CD4-positive, alpha-beta T cell treated with Interferon alpha-2 for 1 hour (primary cell): ENCODE measurements at places on chromosomes 11 and 22.

- DNase-seq: no peak
Observed at GRCh38 chr11:21612326-21612725, 580.6 kb upstream of the ANO5 start.

GRCh38 chr11:120940160-120940848 is 83.6 kb upstream of the TBCEL start:
- no peak for DNase-seq

- no peak for DNase-seq
Observed at GRCh38 chr22:46849101-46849500, 86.7 kb downstream of the TBC1D22A start.

- DNase-seq: no peak
Observed at GRCh38 chr11:19892387-19892786, 179.8 kb downstream of the NAV2 start.

GRCh38 chr11:80562523-80563125 is 1121.8 kb upstream of the TENM4 start:
- DNase-seq: no peak

GRCh38 chr11:99325847-99326246 is 305.1 kb downstream of the CNTN5 start:
- no peak for DNase-seq

- DNase-seq: no peak
Observed at GRCh38 chr11:59154610-59155009, 12.0 kb downstream of the FAM111A start.

DNA sequence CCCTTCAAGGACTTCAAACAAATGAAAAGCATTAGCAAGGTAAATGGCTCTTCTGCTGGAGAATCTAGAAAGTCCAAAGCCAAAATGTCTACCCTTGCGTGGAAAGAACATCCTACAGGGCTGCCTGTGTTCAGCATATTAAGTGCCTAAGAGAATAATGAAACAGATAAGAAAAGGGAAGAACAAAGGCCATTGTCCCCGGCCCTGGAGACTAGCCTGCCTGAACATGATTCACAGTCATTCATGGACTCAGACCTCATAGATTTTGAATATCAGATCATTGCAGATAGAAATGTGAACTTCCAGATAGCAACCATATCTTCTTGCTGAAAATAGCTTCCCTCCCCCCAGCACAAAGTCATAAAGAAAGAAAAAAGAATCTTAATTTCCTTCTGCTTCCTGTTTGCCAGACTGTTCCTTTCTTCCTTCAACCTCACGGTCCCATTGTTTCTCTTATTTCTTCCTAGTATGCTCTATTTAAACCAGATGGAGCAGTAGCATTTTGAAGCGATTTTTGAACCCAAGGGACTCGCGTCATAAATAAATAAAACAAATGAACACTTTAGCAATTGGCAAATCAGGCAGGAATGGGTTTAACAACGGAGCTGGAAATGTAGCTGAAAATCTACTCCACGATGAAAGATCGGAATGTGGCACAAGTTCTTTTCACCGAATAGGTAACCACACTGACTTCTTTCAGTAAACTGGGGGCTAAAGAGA is 408.2 kb upstream of the CCDC90B start:
- no peak for DNase-seq

DNA sequence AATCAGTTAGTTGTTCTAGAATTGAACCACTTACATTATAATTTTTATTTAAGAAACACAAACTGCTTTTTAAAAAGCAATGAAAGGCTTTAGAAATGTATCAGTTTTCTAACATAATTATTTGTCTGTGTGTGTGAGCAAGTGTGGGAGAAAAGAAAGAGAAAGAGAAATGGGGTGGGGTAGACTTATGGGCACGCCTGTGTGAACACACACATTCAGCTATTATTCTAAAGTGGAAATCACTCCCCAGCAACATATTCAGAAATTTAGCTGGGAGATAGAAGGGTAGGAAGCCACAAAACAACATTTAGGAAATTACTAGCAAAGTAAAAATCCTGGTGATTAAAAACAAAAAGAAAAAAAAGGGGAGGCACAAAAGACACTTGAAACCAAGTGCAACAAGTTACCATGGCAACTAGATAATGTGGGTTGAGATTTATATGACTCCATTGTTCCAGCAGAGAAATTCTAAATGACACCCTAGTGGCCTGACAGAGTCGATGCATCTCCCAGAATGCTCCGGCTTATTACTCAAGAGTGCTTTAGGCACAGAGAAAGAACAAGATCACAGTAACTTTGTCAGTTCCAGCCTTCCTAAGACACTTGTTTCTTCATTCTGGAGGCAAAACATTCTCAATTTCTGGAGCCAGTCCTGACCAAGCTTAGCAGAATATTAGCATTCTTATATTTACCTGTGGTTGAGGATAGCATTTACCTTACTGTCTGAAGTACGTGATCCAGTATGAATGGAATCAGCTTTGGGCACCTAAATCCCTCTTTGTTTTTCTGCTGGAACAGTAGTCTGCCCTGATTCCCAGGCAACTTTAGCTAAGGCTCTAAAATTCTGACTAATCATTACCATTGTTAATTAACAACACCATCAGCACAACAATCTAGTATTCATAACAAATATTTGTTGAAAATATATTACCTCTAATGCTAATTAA is 444.4 kb downstream of the DLG2 start:
- DNase-seq: no peak

DNA sequence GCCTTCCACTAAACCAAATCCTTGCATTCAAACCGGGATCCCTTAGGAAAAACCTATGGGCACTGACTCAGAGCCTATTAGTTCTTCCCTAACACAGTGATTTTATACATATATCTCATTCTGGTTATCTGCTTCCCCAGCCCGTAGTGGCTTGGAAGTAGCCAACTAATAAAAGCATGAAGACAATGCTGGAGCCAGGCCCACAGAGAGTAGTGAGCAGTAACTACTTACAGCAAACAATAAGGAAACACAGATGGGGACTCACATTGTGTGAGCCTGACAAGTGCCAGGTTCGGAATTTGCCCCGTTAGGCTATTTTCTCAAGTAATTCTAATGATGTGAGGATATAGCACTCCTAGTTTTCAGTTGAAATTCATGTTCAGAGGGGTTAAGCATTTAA is 83.3 kb upstream of the OR5AK2 start:
- no peak for DNase-seq

DNA sequence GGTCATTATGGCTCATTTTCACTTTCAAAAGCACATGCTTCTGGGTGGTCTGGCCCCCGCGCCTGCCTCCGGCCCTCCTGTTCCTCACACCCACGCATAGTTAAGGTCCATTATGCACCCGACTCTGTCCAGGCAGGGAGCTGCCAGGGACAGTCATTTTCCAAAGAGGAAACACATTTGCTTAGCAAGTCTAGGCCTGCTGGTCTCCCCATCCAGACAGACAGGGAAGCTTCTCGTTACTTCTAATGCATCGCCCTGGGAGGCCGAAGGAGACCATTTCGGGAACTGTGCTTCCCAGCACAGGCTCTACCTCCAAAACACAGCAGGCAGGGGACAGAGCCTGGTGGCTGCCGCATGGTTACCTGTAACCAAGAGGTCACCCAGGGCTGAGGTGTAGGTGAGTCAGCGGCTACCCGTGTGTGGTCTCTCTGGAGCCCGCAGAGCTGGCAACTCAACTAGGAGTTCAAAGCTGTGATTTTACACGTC is 87.1 kb upstream of the SHANK2 start:
- no peak for DNase-seq

GRCh38 chr11:44725757-44726282 is 942 bp upstream of the TSPAN18 start:
- no peak for DNase-seq

DNA sequence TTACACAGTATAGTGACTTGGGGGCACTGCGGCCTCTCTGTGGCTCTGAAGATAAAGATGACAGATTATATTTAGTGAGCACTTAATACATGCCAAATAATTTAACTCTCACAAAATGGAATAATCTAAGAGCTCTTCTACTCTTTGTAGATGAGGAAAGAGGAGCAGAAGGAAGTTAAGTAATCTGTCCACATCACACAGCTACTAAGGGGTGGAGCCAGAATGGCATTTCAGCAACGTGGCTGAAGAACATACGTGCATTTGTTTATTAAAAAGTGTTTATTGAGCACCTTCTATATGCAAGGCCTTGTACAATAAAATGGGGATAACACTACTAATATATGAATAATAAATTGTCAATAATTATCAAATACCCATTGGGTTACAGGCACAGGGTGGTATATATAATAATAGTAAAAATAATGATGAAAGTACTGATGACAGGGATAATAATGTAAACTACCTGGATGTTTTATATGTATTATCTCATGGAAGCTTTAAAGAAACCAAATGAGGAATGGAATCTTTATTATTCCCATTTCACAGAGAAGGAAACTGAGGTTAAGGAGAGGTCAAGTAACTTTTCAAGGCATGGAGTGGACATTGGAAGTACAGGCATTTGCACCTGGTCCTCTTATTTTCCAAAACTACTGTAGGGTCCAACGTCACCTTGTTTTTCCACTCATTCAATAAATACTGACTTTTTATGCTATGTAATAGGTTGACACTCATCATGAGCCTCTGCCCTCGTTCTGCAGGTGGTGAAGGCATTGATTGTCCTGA is 38.0 kb upstream of the IL17RA start:
- DNase-seq: no peak

DNA sequence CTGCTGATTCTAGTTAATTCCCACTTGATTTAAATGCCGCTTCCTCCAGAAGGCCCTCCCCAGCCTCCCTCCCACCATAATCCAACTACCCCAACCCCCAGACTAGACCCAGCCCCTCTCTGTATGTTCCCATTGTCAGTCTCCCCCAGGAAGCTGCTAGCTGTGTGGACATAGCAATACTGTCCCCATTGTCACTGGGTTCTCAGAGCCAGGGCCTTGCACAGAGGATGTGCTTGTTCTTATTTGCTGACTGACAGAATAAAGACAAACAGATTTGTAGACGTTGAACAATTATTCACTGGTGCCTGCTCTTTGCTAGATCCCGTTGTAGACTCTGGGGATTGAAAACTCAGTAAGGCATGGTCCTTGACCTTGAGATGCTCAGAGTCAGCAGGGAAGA is 45.7 kb upstream of the NAV2 start:
- DNase-seq: no peak

GRCh38 chr22:31199187-31199586 is 12.9 kb upstream of the LIMK2 start:
- DNase-seq: no peak

DNA sequence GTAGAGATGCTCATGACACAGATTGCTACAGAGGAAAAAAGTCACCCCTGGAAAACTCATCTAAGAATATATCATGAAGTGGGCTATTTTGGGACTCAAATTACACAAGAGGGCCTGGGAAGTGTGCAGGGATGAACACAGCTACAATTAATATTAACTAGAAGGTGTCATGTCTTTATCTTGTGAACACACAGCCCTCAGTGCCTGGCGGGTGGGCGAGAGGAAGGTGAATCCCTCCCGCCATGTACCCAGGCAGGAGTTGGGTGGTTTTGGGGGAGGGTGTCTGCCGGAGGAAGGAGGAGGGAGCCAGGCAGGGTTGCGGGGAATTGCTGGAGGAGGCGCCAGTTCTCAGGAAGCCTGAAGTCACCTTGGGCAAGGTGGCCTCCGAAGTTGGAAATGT is 5.1 kb upstream of the FAM83F start:
- DNase-seq: no peak

- no peak for DNase-seq
Observed at GRCh38 chr11:130881475-130882137, 34.7 kb downstream of the SNX19 start.

DNA sequence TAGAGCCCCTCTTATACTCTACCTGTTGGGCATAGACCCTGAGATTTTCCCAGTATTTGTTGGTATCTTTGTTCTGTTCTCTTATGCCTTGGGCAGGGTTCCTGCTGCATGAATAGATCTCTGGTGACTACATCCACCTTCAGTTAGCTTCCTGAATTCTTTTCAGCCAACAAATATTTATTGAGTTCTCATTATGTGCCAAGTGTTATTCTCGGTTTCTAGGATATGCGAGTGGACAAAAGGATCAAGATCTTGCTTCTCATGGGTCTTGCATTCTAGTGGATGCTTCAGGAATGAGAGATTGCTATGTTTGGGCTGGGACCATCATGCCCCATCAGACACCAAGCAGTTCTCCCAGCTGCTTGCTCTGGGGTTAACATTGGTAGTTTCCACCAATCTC is 340.0 kb downstream of the METTL15 start:
- DNase-seq: no peak

DNA sequence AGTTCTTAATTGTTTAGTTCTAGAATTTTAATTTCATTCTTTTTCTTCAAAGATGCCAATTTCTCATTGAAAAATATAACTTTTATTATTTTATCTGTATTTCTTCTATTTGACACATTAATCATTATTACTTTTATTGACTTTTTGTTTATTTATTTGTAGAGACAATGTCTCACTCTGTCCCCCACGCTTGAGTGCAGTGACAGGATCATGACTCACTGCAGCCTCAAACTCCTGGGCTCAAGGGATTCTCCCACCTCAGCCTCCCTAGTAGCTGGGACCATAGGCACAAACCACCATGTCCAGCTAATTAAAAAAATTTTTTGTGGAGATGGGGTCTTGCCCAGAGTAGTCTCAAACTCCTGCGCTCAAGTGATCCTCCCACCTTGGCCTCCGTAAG is 30.3 kb upstream of the FBLN1 start:
- DNase-seq: no peak

DNA sequence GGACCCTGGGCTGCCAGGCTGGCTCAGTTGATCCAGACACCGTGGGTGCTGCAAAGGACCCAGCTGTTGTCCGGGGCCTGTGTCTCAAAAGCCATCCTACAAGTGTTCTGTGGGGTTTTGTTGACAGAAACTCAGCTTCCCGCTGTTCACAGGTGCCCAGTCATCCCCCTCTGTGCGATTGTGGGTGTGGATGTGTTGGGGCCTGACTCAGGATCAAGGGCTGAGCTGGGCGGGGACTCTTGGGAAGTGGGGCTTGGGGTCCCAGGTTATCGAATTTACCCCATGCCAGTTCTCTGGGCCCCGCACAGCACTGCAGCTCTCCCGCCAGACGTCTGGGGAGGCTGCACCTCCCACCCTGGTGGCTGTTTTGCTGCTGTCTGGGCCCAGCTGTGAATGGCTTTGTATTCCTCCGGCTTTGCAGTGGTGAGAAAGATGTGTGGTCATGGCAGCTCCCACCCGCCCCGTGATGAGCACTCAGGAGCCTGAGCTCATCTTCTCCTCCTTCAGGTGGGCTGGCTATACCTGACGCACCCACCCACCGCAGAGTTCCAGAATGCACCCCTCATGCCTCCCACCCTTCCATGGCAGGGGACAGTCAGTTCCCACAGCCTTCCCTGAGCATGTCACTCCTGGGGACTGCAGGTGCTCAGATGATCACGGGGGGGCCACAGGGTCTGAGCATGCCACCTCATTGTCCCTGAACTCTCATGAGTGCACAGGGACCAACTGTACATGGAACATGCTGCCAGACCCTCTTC is 3.6 kb upstream of the AP2A2 start:
- no peak for DNase-seq

DNA sequence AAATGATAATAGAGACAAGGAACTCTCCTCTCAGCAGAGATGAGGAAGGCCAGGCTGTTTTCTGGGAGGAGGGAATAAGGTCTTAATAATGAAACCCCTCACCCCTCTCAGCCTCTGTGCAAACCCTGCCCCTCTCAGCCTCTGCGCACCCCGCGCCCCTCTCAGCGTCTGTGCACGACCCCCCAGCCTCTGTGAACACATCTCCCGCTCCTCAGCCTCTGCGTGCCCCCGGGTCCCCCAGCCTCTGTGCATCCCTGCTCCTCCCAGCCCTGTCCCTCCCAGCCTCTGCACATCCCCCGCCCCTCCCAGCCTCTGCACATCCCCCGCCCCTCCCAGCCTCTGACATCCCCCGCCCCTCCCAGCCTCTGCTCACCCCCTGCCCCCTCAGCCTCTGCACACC is 837.8 kb downstream of the TBC1D22A start:
- DNase-seq: no peak

- no peak for DNase-seq
Observed at GRCh38 chr22:18060646-18061620, 16.9 kb upstream of the PEX26 start.

- no peak for DNase-seq
Observed at GRCh38 chr11:18974192-18974591, 35.0 kb upstream of the MRGPRX1 start.
